ENCODE measurements at places on chromosomes 1 and 21.

- DNase-seq, result no peak
Observed at GRCh38 chr1:152622803-152623202, at the start of gene LCE3A. Gene LCE3A, minus strand, starts transcription at chr1:152623103. Its CDS starts 0 bp downstream, at chr1:152623103.

GRCh38 chr1:983798-984475 is 2.0 kb upstream of the PERM1 start:
- peak; percentile 52 for DNase-seq

DNA sequence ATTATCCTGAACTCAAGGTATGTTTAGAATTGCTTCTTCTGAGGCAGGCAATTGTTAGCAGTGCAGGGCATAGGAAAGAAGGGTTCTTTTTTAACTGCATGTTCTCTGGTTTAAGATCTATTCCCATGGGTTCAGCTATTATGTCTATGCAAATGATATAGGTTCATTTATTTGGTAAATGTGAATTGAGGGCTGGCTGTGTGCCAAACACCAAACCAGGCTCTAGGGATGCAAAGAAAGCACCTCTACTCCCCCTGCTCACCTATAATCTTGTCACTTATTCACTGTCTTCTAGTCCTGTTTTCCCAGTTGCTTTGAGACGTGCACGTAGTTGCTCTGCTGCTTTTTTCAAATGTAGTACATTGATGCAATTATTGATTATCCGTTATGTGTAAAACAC is 691 bp upstream of the KIFAP3 start:
- DNase-seq, result no peak

GRCh38 chr1:59438058-59438560 is 141.2 kb downstream of the FGGY start:
- DNase-seq, result no peak

GRCh38 chr1:2933431-2934155 is 87.7 kb upstream of the ACTRT2 start:
- no peak for DNase-seq

DNA sequence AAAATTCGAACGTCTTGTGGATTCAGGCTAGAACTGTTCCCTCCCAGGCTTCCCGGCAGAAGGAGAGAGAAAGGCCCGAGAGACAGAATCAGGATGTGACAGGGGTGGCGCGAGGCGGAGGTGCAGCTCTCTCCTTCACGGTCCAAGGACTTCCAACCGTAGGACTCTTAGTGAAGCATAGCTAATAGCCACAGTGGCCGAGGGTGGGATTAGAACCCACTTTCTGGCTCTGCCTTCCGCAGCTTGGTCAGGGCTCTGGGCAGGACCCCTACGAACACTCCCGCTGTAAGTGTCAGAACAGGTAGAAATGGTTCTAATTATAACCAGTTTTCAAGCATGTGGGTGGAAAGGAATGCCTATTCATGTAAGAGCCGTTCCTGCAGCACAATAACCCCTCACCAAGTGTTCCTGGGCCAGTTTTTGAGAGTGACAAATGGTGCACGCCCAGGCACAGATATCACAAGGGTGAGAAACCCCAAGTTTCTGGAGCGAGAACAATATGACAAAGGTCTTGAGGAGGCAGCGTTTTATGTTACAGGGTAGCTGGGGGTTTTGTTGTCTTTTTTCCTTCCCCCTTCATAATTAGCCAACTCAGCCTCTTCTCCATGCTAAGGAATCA is 86.4 kb downstream of the SYF2 start:
- DNase-seq, result no peak

DNA sequence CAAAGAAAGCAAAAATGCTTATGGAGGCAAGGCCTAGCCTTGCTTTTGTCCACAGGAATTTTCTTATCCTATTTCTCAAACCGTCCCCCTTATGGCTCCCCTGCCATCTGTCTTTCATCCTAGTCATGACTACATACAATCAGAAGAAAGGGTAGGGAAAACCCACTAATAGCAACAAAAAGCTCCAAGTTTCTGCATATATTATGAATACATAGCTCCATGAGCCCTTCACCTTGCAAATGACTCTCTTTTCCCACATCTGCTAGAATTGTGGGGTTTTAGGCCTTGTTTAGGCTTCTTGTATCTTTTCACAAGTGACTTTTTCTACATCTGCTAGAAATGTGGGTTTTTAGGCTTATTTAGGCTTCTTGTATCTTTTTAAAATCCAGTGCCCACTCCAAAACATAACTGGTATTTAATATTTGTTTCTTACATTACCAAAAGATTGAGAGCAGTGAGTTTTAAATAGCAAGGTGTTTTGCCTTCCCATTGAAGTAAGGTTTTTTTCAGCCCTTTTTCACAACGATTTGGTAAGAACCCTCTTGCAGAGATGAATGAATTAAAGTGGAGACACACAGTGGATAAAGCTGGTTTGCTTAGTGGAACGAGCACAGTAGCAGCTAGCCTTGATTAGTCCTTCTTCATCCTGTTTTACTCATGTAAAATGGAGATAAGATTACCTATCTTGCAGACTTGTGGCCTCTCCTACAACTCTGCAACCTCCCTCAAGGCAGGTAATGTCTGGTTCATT is 4.4 kb downstream of the GADD45A start:
- DNase-seq, result no peak

DNA sequence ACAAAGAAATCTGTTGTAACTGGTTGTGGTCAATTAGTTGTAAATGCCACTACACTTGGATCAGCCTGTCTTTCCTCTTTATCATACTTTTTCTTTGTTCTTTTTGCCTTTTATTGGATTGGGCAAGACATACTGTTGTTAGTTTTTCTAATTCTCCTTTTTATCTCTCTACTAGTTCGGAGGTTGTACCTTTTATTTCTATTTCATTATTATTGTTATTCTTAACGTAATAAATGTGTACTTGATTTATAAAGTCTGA is 59.2 kb downstream of the IVNS1ABP start:
- DNase-seq, result peak; percentile 5
